ENCODE measurements at places on chromosomes 7 and 10.

- DNase-seq = no peak
These were observed 8.6 kb downstream of the GDF2 start for GRCh38 chr10:47330804-47331203.

GRCh38 chr10:102508506-102508905 is 4.7 kb downstream of the SUFU start:
- DNase-seq = no peak

DNA sequence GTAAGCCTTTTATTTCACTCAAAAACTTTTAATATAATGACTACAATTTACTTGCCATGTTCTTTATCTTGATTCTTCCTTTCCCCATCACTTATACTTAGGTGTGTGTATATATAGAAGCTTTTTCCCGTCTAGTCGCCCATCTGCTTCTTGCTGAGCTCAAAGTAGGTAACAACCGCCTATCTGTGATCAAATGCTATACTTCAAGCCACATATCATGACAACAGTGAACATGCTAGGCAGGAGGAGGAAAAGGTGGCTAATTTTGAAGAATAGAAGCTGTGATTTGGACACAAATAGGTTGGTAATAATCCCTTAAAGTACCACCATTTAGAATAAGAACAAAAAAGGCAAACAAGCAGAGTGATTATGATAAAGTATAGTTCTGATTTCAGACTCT is 367.3 kb upstream of the CHRM2 start:
- DNase-seq = no peak

DNA sequence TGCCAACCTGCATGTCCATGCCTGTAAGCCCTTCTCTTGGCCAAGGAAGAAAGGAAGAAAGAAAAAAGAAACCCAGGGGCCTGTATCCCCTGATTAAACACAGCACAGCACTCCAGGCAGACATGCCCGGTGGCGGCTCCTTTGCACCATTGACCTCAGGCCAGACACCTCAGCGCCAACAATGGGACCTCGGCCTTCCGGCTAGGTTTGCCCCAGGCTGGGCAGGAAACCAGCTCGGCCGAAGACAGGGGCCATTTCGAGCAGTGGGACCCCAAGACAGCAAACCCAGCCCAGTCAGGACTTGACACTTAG is 2.8 kb downstream of the HOXA10 start:
- no peak for DNase-seq

DNA sequence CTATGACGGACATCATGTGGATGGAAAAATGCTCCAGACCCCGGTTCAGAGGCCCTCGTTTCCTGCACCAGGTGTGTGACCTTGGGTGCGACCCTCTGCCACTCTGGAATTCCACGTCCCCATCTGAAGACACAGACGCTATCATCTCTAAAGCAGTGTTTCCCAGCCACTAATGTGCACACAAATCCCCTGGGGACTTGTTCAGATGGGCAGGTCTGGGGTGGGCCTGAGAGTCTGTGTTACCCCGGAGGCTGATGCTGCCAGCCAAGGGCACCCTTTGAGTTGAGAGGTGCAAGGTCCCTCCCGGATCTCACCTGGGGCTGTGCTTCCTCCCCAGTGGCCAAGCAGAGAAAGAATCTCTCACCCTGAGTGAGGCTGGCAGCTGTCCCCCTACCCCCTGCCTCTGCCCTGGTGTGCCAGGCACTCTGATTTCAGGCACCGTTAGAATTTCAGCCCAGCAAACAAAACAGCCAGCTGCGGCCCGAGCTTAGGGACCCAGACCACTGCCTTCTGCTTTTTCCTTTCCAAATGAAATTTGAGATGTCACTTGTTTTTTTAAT is 90.0 kb downstream of the SLIT1 start:
- no peak for DNase-seq

DNA sequence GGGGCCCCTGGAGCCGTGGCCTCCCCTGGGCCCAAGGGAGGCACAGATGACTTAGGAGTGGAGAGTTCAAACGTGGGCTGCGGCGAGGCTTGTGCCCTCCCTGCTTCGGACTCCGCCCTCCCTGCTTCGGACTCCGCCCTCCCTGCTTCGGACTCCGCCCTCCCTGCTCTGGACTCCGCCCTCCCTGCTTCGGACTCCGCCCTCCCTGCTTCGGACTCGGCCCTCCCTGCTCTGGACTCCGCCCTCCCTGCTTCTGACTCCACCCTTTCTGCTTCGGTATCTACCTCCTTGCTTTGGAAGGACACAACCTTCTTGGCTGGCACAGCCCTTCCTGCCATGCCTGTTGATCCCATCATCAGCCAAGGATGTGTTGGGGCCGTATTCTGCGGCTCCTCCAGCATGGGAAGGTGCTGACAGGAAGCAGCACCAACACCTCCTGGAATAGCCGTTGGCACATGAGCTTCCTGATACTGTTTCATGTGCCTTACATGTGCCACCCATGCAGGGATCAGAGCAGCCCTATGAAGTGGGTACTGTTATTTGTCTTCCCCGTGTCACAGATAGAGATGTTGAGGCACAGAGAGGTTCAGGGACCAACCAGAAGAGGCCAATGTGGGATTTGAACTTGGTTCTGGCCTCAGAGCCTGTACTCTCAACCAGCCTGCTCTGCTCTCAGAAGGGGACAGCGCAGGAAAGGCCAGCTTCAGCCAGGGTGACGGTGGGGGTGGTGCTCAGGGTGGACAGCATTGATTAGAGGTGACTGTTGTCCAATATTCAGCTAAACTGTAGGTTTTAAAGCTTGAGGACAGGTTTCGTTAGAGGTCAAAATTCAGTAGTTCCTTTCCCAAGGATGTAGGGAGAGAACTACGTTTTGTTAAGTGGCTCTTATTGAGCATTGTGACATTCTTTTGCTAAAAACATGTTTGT is 114.5 kb downstream of the NKX6-2 start:
- DNase-seq = no peak

- no peak for DNase-seq
These were observed 528.9 kb upstream of the FZD8 start for GRCh38 chr10:36170943-36171501.
